ENCODE measurements at places on chromosomes 3 and 15. TPM values are rescaled to one million over a fixed set of nuclear protein-coding genes. Genes with fewer than 3 reads are reported as not detected.

CPLX3 gene
- total RNA-seq: not detected

FETUB gene
- total RNA-seq: not detected

TMEM40 gene
- total RNA-seq: 2.4 TPM

DNA sequence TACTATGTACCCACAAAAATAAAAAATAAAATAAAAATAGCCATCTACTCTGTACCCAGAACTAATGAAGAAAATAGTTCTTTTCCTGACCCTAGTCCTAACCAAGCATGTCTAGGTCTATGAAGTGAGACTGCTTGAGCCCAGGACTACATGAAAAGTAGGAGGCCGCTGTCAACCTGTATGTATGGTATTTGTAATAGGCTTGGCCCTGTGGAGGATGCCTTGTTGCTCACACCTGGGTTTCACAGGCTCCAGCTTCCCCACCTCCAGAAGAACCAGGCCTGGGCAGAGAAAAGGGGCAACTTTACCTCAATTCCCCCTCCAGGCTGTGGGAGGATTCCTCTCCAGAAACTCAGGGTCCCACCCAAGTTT, 6.8 kb upstream of the PKM start:
- no peaks in the 10 kb centered on the region for H3K27me3 ChIP-seq
- peaks cover 25% of the 10 kb centered on the region for H3K4me1 ChIP-seq
- H3K4me3 ChIP-seq: no peak overlapping the region
- peak overlapping the region; percentile 98 for H3K27ac ChIP-seq
- no peak for DNase-seq

DNA sequence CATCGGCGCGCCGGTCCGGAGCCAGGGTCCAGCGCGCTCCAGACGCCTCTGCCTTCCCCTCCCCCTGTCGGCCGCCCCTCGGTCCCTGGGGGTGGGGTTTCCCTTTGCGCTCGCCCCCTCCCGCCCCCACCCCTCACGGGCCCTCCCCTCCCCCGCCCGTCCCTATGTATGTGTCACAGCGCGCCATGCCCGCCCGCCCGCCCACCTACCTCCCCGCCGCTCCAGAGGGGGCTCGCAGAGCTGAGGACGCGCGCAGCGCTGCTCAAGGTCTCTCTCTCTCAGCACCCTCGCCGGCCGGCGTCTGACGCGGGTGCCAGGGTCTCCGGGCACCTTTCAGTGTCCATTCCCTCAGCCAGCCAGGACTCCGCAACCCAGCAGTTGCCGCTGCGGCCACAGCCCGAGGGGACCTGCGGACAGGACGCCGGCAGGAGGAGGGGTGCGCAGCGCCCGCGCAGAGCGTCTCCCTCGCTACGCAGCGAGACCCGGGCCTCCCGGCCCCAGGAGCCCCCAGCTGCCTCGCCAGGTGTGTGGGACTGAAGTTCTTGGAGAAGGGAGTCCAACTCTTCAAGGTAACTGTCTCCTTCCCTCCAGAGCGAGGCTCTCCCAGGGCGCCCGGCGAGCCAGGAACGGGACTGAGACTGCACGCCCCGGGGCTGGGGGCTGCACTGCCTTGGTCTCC, at the start of gene ACAN:
Gene ACAN, plus strand, starts transcription at position 196 of the 679 bp plus-strand sequence. CDS start 32,771 bp downstream, outside the sequence.
- no peak for DNase-seq
- H3K4me1 ChIP-seq: peaks cover 9% of the 10 kb centered on the region
- peaks cover 48% of the 10 kb centered on the region for H3K27me3 ChIP-seq
- H3K4me3 ChIP-seq: peak within 1 kb of the TSS; percentile 83
- H3K27ac ChIP-seq: no peak within 1 kb of the TSS
- H3K36me3 ChIP-seq: no peaks in the 10 kb centered on the region

IL20RB gene
- not detected for total RNA-seq

DNA sequence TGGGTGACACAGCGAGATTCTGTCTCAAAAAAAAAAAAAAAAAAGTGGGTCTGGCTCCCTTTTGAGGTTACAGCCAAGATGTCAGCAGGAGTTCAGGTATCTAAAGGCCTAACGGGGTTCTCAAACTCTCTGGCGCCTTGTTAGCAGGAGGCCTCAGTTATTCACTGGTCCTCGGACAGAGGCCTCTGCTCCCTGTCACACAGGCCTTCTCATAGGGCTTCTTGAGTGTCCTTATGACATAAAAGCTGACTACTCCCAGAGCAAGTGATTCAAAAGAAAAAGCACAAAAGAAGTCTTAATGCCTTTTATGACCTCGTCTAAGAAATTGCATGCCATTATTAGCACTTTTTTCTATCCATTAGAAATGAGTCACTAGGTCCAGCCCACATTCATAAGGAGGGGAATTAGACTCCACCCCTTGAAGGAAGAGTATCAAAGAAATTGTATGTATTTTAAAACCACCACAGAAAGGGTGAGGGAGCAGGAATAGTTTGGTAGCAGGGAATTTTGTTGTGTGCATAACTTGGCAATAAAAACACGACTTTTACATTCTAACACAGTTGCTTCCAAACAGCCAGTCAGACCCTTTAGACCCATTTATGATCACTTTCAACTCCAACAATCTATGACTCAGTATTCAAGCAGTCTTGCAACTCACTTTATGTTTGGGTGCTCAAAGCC, 90.3 kb downstream of the MEX3B start:
- H3K4me1 ChIP-seq: peaks cover 24% of the 10 kb centered on the region
- no peak for DNase-seq
- H3K27ac ChIP-seq: no peak overlapping the region

DNA sequence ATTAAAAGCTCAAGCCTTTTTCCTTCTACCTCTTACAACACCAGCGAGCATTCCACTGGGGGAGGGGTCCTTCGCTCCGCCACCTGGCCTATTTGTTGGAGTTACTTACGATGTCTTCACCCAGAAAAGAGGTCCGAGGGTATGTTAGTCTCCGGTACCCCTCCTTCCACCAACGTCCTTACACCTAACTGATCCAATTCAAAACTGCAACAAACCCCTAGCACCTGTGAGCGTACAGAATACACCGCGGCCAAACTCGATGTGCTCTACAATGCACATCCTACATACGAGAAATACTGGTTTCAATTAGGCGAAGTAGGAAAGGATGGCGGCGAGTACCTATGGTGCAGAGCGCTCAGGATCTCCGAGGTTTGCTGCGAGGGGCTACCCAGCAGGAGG, 944 bp downstream of the SLITRK3 start:
- peaks cover 41% of the 10 kb centered on the region for H3K4me1 ChIP-seq
- H3K27me3 ChIP-seq: peaks cover 72% of the 10 kb centered on the region
- no peak for DNase-seq
- peak overlapping the region; percentile 80 for H3K4me3 ChIP-seq

DNA sequence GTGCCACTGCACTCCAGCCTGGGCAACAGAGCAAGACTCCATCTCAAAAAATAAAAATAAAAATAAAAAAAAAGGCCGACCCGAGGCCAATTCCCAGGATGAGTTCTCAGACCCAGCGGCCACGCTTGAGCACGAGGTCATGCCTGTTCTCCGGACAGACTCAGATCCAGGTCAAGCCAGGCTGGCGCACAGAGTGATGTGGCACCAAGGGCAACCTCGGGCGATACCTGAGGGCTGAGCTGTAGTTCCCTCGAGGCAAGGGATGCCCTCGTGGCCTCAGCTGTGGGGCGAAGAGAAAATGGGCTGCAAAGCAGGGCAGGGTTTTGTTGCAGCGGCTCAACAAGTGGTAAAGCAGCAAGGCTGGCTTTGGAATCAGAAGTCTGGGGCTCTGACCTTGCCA, 77.3 kb downstream of the C3orf70 start:
- DNase-seq: no peak
- H3K4me3 ChIP-seq: no peak overlapping the region
- no peak overlapping the region for H3K27ac ChIP-seq
- H3K27me3 ChIP-seq: no peaks in the 10 kb centered on the region
- H3K4me1 ChIP-seq: peaks cover 1% of the 10 kb centered on the region
- no peaks in the 10 kb centered on the region for H3K36me3 ChIP-seq

DNA sequence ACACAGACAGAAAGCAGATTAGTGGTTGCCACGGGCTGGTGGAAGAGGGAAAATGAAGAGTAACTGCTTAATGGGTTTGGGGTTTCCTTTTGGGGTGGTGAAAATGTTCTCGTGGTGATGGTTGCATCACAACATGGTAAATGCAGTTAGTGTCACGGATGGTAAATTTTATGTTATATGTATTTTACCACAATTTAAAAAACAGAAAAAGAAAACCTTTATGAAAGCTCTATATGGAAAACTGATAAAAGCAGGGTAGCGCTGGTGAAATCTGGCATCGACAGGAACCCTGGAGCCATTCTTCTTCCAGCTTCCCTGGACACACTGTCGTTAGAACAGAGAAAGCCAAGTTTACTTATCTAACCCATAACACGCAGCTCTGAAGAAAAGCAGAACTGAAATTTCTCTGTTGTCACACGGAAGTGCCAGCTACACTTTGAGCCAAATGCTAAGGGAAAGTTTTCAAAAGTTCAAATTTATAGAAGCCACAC, 287.7 kb upstream of the NR2F2 start:
- H3K27ac ChIP-seq: no peak overlapping the region
- H3K4me1 ChIP-seq: peaks cover 44% of the 10 kb centered on the region
- no peaks in the 10 kb centered on the region for H3K27me3 ChIP-seq
- DNase-seq: no peak
- H3K4me3 ChIP-seq: no peak overlapping the region
- H3K36me3 ChIP-seq: peaks cover 3% of the 10 kb centered on the region

DNA sequence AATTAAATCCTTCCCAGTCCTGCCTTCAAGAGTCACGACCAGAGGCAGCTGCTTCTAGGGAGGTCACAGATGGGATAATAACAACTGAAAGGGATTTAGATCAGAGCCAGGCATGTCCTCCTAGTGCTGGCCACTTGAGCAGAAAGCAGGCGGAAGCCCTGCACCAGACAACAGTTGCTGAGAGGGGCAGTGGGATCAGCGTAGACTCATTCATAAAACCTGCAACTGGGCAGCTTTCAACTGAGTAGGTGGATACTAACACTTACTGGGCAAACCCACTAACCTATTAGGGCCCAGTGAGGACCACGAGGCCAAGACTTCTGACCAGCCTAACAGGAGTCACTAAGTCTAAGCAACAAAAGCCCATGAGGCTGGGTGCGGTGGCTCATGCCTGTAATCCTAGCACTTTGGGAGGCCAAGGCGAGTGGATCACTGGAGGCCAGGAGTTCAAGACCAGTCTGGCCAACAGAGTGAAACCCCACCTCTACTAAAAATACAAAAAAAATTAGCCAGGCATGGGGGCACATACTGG, 67.0 kb downstream of the DAPK2 start:
- no peaks in the 10 kb centered on the region for H3K36me3 ChIP-seq
- DNase-seq: peak; percentile 57

SERPINI2 gene
- total RNA-seq: not detected

- H3K4me1 ChIP-seq: no peaks in the 10 kb centered on the region
- no peak overlapping the region for H3K27ac ChIP-seq
- no peaks in the 10 kb centered on the region for H3K36me3 ChIP-seq
- no peak overlapping the region for H3K4me3 ChIP-seq
- peaks cover 5% of the 10 kb centered on the region for H3K27me3 ChIP-seq
Measured at GRCh38 chr15:88242586-88243555, 13.7 kb downstream of the NTRK3 start.

WDR76 gene
- total RNA-seq: 6.0 TPM

GRCh38 chr3:170418422-170419398, at the start of gene CLDN11:
CLDN11 (plus strand) TSS chr3:170418868; CDS start chr3:170419067, 199 bp downstream.
- DNase-seq: no peak
- peak within 1 kb of the TSS; percentile 77 for H3K4me3 ChIP-seq
- H3K27me3 ChIP-seq: peaks cover 2% of the 10 kb centered on the region
- no peak within 1 kb of the TSS for H3K27ac ChIP-seq
- peaks cover 6% of the 10 kb centered on the region for H3K36me3 ChIP-seq

CFAP92 gene
- total RNA-seq: not detected

DNA sequence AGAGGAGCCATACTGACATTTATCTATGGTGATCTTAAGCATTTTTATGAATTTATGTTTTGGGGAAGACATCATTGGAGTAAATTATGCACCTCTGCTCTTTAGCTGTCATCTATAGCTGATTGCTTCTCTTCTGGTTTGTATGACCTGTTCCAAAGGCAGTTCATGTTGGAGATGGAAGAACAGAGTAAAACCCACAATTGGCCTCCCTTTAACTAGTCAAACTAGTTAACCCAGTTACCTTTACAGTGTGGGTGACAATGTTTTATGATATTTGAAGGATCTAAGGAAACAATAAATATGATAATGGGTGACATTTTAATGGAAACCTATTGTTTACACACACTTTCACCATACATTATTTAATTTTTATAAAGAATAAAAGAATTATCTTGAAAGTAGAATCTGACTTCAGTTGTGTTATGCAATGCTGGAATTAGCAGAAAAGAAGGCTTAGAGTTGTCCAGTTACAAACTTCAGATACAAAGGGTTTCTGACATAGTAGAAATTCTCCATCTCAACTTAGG, 263.5 kb downstream of the NFKBIZ start:
- no peak overlapping the region for H3K4me3 ChIP-seq
- H3K4me1 ChIP-seq: no peaks in the 10 kb centered on the region
- H3K27me3 ChIP-seq: no peaks in the 10 kb centered on the region

TP63 gene
- 0.16 TPM for total RNA-seq

TUSC7 gene
- total RNA-seq: not detected

GRCh38 chr15:63059075-63059474, 16.5 kb downstream of the TPM1 start:
- peaks cover 81% of the 10 kb centered on the region for H3K36me3 ChIP-seq
- no peak for DNase-seq
- no peak overlapping the region for H3K4me3 ChIP-seq
- H3K4me1 ChIP-seq: peaks cover 62% of the 10 kb centered on the region

GOLGA6A gene
- total RNA-seq: 0.21 TPM

SNTN gene
- total RNA-seq: not detected

DNA sequence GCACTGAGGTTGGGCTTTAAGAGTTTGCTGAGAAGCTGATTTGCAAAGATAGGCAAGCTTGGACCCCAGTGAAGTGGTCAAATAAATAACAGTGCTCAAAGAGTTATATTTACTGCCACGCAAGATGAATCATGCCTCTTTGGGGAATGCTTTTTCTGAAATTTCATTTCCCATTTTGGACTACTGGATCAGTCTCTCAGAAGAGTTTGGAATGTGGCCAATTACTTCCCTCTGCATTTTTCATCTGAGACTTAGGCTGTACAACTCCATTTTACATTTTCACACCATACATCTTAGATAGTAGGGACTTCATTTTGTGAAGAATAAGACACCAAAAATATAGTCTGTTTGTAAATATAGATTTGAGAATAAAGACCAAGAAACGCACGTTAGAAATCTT, 419.7 kb downstream of the FGF12 start:
- no peak for DNase-seq
- no peaks in the 10 kb centered on the region for H3K27me3 ChIP-seq
- no peaks in the 10 kb centered on the region for H3K4me1 ChIP-seq
- no peak overlapping the region for H3K27ac ChIP-seq
